ENCODE measurements at places on chromosomes 11 and 22.

GRCh38 chr11:67642173-67643120, 2.9 kb upstream of the TBX10 start:
- DNase-seq, result no peak

GRCh38 chr11:75839851-75840250, 24.8 kb downstream of the UVRAG start:
- DNase-seq, result no peak

- no peak for DNase-seq
These were observed 67.5 kb upstream of the LINC01488 start for GRCh38 chr11:69413993-69414392.

GRCh38 chr11:102158164-102158735, 48.0 kb downstream of the YAP1 start:
- DNase-seq, result no peak

GRCh38 chr11:46290598-46291309, 13.3 kb downstream of the CREB3L1 start:
- DNase-seq, result peak; percentile 67

All from BE2C (cell line).